Activated CD8-positive, alpha-beta T cell treated with anti-CD3 and anti-CD28 coated beads, Interleukin-2, amount 10 ng/mL, durations not matched to agents 7 days and 5 days (primary cell): ENCODE measurements at places on chromosomes 12 and 14. TPM values are rescaled to one million over a fixed set of nuclear protein-coding genes. Genes with fewer than 3 reads are reported as not detected.

Gene TBC1D30
- total RNA-seq = 0.05 TPM

Gene KRT86
- 1.1 TPM for total RNA-seq

Gene SYT1
- total RNA-seq = not detected

Gene PMEL
- 0.10 TPM for total RNA-seq

Gene MYH7
- total RNA-seq = not detected

- peaks cover 47% of the 10 kb centered on the region for H3K27me3 ChIP-seq
- no peak within 1 kb of the TSS for H3K27ac ChIP-seq
- no peaks in the 10 kb centered on the region for H3K36me3 ChIP-seq
- H3K4me1 ChIP-seq = peaks cover 10% of the 10 kb centered on the region
These were observed at the start of gene DENND5B for GRCh38 chr12:31590642-31591379. Gene DENND5B (minus strand): TSS chr12:31591136. CDS start chr12:31590832, 304 bp downstream.

DNA sequence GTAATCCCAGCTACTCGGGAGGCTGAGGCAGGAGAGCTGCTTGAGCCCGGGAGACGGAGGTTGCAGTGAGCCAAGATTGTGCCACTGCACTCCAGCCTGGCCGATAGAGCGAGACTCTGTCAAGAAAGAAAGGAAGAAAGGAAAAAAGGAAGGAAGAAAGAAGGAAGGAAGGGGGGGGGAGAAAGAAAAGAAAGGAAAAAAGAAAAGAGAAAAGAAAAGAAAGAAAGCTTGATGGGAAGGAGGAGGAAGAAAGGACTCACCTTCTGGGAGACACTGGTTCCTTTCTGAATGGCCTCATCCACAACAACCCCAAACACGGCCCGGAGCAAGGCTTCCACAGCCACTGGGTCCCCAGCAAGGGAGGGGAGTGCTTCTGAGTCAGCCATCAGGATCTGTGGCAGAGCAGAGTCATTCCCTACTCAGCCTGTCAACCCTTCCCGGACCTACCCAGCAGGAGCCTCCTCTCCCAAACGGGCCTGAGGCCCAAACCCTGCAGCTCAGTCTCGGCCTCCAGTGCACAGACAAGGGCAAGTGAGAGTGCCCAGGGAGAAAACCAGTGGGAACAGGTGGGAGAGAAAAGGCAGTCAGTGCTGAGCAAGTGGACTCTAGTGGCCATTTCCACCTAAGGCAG lies 7.3 kb upstream of the ZNF740 start:
- H3K27me3 ChIP-seq = no peaks in the 10 kb centered on the region
- H3K27ac ChIP-seq = no peak overlapping the region
- H3K4me3 ChIP-seq = no peak overlapping the region
- peaks cover 2% of the 10 kb centered on the region for H3K4me1 ChIP-seq
- peaks cover 1% of the 10 kb centered on the region for H3K36me3 ChIP-seq

DNA sequence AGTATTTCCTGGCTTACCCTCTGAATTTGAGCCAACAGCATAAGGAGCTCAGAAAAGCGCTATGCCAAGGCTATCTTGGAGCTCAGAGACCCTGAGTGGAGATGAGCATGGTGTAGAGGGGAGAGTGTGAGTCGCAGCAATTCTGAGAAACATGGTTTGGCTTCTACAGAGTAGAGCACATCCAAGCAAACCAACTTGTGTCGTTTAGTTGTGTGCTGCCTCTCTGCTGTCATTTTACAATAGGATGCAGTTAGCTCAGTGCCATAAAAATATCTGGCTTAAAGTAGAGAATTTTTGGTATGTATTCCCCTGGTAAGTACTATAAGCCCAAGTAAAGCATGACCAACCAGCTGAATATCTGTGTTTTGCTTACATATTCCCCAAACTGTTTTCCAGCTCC lies 249.2 kb downstream of the TRHDE start:
- no peaks in the 10 kb centered on the region for H3K27me3 ChIP-seq
- no peaks in the 10 kb centered on the region for H3K4me1 ChIP-seq
- no peak overlapping the region for H3K27ac ChIP-seq
- no peak overlapping the region for H3K4me3 ChIP-seq

DNA sequence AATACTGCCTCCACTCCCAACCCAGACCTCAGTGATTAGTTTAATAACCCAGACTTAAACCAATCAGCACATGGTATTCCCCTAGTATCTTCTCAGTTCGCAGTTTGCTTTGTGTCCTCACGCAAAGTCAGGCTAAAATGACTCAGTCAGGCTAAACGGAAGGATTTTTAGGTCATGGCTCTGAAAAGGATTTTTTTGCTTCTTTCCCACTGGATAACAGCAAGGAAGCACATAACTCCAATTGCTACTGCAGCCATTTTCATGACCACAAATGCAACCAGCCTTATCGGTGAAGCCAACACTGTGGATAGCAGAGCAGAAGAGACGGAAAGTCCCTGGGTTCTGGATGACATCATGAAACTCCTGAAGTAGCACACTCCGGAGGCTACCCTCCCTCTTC lies 67.7 kb downstream of the ZC3H14 start:
- no peaks in the 10 kb centered on the region for H3K36me3 ChIP-seq
- H3K27ac ChIP-seq = no peak overlapping the region
- no peak overlapping the region for H3K4me3 ChIP-seq
- DNase-seq = no peak

GRCh38 chr12:84822525-84822924 lies 90.1 kb downstream of the SLC6A15 start:
- no peaks in the 10 kb centered on the region for H3K36me3 ChIP-seq
- no peak for DNase-seq
- H3K27me3 ChIP-seq = no peaks in the 10 kb centered on the region
- no peaks in the 10 kb centered on the region for H3K4me1 ChIP-seq
- no peak overlapping the region for H3K4me3 ChIP-seq

GRCh38 chr12:105832806-105833205 lies 305.9 kb downstream of the NUAK1 start:
- no peak overlapping the region for H3K4me3 ChIP-seq
- H3K27me3 ChIP-seq = no peaks in the 10 kb centered on the region
- no peaks in the 10 kb centered on the region for H3K4me1 ChIP-seq
- DNase-seq = no peak
- no peak overlapping the region for H3K27ac ChIP-seq

DNA sequence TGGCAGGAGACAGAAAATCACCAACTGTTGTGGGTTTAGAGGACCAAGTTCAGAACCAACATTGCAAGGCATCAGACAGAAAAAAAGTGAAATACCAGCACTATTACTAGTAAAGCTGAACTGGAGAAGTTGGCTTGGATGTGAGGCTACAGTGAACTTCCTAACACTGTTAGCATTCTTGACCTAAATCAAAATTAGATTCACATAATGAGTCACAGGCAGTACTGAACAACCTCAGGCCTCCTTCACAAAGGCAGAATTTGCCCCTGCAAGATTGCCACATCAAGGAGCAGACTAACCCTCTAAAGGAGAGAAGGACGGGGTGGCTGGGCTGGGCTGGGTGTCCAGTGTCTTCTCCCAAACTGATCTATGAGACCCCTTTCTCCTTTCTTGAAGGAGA lies 539.7 kb downstream of the SNAPC1 start:
- H3K36me3 ChIP-seq = no peaks in the 10 kb centered on the region
- no peaks in the 10 kb centered on the region for H3K4me1 ChIP-seq
- no peak overlapping the region for H3K4me3 ChIP-seq
- no peak overlapping the region for H3K27ac ChIP-seq
- H3K27me3 ChIP-seq = no peaks in the 10 kb centered on the region
- DNase-seq = no peak

GRCh38 chr14:103104654-103105452 lies 10.3 kb downstream of the EXOC3L4 start:
- H3K36me3 ChIP-seq = no peaks in the 10 kb centered on the region
- H3K27me3 ChIP-seq = peaks cover 30% of the 10 kb centered on the region
- peak; percentile 74 for DNase-seq

GRCh38 chr12:52585066-52585465 lies 11.4 kb upstream of the KRT74 start:
- peaks cover 36% of the 10 kb centered on the region for H3K4me1 ChIP-seq
- H3K27me3 ChIP-seq = peaks cover 2% of the 10 kb centered on the region
- no peaks in the 10 kb centered on the region for H3K36me3 ChIP-seq
- H3K27ac ChIP-seq = peak overlapping the region; percentile 50

- DNase-seq = no peak
- peaks cover 84% of the 10 kb centered on the region for H3K4me1 ChIP-seq
- H3K27me3 ChIP-seq = no peaks in the 10 kb centered on the region
- H3K4me3 ChIP-seq = no peak overlapping the region
These were observed 5.8 kb downstream of the CTDSP2 start for GRCh38 chr12:57840726-57841125.
